ENCODE measurements at places on chromosomes 11 and 22.

- no peak for DNase-seq
Observed at GRCh38 chr11:69538854-69539253, 57.4 kb downstream of the LINC01488 start.

GRCh38 chr22:32820131-32821119 lies 18.9 kb downstream of the TIMP3 start:
- DNase-seq = no peak

DNA sequence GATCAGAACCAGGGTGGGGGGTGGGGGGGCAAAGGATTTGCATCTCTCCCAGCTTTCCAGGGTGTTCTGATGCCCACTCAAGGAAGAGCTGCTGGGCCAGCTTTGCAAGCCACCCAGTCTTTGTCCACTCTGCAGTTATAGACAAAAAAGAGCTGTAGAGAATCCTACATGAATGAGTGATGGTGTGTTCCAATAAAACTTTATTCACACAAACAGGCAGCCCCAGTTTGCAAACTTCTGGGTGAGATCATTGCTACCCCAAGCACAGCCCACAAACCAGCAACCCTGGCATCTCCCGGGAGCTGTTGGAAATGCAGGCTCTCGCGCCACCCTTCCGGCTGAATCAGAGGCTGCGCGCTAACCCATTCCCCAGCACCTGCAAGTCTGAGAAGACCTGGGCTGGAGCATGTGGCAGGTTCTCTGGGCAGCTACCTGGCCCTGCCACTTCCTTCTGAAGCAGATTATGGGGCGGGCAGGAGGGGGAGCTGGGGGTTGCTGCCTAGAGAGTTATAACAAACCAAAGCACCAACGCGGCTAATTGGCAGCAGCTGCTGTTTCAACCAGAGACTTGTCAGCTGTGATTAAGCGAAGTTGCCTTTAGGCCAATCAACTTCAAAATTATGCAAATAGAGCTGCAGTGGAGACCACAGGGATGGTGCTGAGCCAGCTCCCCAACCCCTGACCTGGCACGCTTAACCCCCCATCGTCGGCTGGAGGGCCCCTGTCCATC lies 3.8 kb upstream of the SHISAL1 start:
- no peak for DNase-seq

GRCh38 chr22:43643387-43643786 lies 168.7 kb downstream of the EFCAB6 start:
- no peak for DNase-seq

- no peak for DNase-seq
Observed at GRCh38 chr11:78460471-78460870, 42.9 kb upstream of the GAB2 start.

GRCh38 chr11:269146-269890 lies 8.9 kb upstream of the NLRP6 start:
- no peak for DNase-seq

GRCh38 chr11:876545-876944 lies 33.9 kb downstream of the TSPAN4 start:
- DNase-seq = no peak
